Amniotic epithelial cell (primary cell): ENCODE measurements at places on chromosomes 2 and 18.

- no peak for DNase-seq
Measured at GRCh38 chr18:5966514-5966913, 71.2 kb upstream of the TMEM200C start.

DNA sequence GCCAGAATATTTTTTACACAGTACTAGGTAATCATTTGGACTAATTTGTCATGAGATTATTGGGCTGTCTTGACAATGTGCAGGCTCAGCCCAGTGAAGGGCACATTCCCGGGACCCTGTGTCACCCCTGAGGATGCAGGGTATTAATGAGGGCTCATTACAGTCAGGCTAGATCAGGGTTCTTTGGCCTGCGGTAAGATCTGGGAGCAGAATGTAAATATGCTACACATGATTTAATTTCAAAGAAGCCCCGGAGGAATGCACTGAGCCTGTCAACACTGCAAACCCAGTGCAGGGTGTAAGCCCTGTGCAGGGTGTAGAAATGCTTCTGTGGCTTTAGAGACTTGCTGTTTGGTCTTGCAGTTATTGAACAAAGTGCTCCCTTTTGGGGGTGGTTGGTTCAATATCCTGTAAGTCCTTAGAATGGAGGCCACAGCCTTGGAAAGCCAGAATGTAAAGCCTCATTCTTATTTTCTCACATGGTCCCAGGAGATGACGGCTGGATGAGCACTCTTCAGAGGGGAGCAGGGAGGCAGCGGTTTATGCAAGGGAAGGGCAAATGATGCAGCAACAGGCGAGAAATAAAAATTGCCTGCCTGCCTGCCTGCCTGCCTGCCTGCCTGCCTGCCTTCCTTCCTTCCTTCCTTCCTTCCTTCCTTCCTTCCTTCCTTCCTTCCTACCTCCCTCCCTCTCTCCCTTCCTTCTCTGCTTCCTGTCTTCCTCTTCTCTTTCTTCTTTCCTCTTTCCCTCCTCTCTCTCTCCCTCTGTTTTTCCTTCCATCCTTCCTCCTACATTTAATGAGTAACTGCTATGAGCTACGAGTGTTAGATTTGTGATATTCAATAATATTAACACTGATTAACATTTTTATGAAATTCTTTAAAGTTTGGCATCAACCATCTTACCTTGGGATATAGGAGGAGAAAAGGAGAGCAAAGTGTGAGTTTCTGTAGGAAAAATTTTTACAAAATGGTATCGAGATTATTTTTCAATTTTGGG is 148.8 kb downstream of the VAPA start:
- DNase-seq: peak; percentile 94

GRCh38 chr2:137115081-137115794 is 349.9 kb downstream of the THSD7B start:
- no peak for DNase-seq

GRCh38 chr2:215664847-215665525 is 229.1 kb upstream of the FN1 start:
- DNase-seq: peak; percentile 91

DNA sequence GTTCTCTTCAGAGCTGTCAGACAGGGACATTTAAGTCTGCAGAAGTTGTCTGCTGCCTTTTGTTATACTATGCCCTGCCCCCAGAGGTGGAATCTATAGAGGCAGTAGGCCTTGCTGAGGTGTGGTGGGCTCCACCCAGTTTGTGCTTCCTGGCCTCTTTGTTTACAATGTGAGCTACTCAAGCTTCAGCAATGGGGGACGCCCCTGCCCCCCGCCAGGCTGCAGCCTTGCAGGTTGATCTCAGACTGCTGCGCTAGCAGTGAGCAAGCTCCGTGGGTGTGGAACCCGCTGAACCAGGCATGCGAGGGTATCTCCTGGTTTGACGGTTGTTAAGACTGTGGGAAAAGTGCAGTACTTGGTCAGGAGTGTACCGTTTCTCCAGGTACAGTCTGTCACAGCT is 24.0 kb upstream of the PAIP2B start:
- no peak for DNase-seq

GRCh38 chr18:32909798-32910561 is 137.2 kb upstream of the KLHL14 start:
- DNase-seq: no peak

GRCh38 chr2:28488858-28489575 is 6.8 kb upstream of the PLB1 start:
- peak; percentile 77 for DNase-seq

DNA sequence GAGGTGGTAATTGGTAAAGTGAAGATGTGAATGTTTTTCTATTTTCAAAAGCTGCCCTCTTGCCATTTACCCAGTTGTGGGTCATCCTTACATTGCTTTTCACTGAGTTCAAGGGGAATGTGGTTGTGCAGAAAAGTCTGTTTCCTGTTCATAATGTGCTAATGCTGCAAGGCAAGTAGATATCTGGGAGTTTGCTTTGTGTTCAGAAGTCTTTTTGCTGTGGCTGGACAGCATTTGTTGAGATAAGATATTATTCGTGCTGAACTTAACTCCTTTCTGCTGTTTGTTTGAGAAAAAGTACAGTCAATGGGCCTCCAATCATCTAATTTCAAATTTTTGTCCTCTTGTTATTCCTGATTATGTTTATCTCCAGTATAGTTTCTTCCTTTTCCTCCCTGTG is 263.2 kb downstream of the LTBP1 start:
- DNase-seq: peak; percentile 83

DNA sequence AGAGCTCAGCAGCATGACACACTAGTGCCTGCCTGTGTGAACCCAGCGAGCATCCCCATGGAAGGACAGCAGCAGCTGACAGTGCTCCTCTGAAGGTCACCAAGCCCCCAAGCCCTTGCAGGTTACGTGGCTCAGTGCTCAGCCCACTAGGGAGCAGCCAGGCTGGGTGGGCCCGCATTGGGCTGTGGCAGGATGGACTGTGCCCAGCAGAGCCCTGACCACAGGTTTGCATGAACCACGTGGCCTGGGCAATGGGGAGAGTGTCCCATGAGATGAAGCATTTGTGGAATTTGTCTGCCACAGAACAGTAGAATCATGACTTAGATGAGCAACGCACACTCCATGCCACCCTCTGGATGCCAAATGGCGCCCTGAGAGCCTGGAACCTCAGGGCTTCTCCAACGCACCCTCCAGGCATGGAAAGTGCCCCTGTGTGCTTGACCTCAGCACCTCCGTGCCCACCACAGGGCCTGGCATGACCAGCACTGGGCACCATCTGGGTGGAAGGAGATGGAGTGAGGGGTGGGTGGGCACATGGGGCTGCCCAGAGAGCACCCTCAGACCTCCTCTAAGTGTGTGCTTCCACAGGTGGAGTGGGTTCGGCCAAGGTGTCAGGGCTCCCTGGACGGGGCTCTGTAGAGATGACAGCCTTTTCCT is 216.1 kb upstream of the RAB6C start:
- no peak for DNase-seq

- DNase-seq: no peak
Measured at GRCh38 chr18:34835466-34835865, 125.4 kb downstream of the DTNA start.

DNA sequence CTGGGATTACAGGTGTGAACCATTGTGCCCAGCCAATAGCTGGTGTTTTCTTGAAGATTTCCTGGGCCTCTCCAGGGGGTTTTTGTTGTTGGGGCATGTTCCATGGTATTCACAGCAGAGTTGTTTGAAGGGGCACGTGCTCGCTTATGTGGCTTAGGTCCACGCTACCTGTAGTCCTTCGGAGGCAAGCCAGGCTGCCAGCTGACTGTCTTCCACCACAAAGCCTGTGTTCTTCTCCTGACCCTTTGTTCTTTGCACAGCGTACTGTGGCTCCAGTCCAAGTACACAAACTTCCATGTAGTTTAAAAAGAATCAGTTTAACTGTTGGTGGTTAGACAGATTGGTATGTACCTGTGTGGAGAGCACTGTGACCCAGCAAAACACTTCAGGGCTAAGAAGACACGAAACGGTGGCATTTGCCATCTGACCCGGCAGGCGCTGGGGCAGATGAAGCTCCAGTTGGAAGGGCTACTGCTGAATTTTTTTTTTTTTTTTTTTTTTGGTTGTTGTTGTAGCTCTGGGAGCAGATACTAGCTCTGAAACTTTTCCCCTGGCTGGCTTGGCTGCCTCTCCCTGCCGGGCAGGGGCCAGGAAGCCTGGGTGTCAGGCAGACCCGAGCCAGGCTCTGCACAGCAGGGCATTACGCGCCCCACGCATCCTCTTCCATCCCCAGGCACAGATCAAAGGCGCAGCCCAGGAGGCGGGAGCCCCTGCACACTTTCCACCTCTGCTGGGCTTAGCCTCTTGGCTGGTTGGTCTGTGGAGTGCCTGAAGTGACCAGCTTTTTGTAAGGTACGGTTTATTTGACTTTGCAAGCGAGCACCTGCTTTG is 5.7 kb downstream of the GREB1 start:
- DNase-seq: peak; percentile 24

DNA sequence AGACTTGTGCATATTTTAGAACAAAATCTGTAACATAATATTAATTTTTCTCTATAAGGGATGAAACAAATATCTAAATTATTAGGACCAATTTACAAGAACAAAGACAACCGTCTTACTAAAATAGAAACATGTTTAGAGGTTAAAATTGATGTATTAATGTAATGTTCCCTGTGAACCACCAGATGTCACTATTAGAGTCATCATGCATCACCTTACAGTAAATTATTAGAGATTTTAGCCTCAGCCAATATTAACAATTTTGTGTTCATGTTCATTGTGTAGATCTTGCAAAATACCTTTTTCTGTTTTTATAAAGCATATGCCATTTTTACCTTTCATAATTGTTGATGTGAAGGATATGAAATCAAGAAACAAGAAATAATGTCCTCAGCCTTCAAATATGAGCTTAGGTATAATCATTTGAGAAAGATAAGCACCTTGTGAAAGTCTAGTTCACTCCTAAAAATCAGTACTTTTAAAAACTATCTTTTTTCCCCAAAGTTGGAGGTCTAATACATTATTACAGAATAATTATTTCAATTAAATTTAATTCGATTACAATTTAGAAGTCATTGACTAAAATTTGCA is 344.3 kb upstream of the KCNH7 start:
- DNase-seq: peak; percentile 20

DNA sequence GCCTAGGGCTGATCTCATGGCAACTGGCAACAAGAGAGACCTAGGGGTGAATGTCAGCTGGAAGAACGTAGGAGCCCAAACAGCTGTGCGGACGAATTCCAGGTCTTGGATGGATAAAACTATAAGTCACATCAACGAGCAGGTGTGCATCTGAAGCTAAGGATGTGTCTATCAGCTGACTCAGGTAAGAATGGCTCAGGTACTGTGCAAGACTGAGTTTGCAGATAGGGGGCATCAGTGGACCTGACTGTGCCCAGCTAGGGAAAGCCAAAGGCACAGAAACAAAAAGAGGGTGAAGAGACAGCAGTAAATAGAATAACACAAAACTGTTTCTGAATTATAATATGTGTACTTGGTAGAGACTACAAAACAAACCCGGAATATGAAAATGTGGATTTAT is 357.3 kb downstream of the ZEB2 start:
- DNase-seq: peak; percentile 22

GRCh38 chr2:221486106-221486505 is 86.0 kb downstream of the EPHA4 start:
- no peak for DNase-seq

DNA sequence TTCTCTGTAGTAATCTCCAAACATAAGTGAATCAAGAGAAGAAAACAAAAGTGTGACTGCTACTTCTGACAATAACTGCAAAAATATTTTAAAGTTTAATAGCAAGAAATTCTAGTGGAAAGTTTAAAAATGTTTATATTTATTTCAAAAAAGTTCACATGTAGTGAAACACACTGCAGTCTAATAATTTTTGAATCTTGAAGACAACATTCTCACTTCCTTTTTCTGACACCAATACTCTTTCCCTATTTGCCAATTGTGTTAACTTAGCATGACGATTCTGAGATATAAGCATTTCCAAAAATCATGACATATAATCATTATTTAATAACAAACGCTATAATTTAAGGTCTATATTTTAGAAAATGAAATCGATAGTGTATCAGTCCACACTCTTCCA is 429.1 kb upstream of the PKDCC start:
- no peak for DNase-seq

GRCh38 chr2:174798801-174799200 is 34.5 kb upstream of the CHRNA1 start:
- DNase-seq: no peak

GRCh38 chr18:12287131-12287681 is 20.8 kb upstream of the TUBB6 start:
- DNase-seq: no peak

- DNase-seq: no peak
Measured at GRCh38 chr2:104465981-104466380, 387.9 kb upstream of the POU3F3 start.

DNA sequence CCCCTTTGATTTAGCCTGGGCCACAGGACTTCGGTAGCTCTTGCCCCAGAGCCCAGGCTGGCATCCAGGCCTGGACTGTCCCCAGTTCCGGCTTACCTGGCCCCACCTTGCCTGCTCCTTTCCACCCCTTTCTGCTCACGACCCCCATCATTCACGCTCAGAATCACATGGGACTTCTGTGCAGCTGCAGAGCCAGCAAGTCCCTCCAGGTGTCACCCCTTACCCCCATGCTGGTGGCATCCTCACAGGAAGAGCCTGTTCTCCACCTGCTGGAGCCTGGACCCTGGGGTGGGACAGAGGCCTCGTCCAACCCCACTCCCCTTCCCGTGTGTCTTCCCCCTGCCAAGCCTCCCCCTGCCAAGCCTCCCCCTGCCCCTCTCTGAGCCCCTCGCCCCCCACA is 7.9 kb upstream of the KCNIP3 start:
- no peak for DNase-seq

DNA sequence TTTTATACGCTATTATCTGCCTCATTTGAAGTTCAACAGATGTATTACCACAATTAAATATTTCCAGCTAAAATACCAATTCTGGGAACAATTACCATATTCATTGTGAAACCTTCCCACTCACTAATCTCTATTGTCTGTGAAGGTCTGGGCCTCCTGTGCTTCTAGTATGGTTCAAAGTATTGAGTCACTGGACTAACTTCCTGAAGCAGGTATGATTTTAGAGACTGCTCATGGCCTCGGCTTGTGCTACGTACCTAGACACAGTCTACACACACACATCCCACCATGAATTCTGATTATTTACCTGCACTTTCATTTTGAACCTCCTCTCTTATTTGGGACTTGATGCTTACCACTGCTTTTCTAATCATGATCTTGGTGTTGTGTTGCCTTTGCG is 180.7 kb upstream of the EPHA4 start:
- no peak for DNase-seq

DNA sequence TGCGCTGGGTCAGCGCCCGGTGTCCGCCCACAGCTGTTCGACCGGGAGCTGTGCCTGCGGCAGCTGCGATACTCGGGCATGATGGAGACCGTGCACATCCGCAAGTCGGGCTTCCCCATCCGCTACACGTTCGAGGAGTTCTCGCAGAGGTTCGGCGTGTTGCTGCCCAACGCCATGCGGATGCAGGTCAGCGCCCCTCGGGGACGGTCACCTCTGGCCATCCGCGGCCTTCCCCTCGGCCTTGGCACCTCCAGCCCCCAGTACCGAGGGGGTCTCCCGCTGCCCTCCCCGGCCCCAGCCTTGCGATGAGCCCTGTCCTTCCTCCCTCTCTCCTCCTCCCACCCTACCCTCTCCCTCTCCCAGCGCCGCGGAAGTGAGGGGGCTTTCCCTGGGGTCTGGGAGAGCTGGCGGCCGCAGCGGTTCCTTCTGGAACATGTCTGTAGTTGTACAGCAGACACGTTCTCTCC is 53.2 kb upstream of the GPR17 start:
- no peak for DNase-seq

GRCh38 chr2:10774394-10774793 is 38.2 kb downstream of the PDIA6 start:
- DNase-seq: no peak

GRCh38 chr2:231680285-231680991 is 27.9 kb upstream of the PTMA start:
- DNase-seq: no peak
